ENCODE measurements at places on chromosomes 1 and 21.

DNA sequence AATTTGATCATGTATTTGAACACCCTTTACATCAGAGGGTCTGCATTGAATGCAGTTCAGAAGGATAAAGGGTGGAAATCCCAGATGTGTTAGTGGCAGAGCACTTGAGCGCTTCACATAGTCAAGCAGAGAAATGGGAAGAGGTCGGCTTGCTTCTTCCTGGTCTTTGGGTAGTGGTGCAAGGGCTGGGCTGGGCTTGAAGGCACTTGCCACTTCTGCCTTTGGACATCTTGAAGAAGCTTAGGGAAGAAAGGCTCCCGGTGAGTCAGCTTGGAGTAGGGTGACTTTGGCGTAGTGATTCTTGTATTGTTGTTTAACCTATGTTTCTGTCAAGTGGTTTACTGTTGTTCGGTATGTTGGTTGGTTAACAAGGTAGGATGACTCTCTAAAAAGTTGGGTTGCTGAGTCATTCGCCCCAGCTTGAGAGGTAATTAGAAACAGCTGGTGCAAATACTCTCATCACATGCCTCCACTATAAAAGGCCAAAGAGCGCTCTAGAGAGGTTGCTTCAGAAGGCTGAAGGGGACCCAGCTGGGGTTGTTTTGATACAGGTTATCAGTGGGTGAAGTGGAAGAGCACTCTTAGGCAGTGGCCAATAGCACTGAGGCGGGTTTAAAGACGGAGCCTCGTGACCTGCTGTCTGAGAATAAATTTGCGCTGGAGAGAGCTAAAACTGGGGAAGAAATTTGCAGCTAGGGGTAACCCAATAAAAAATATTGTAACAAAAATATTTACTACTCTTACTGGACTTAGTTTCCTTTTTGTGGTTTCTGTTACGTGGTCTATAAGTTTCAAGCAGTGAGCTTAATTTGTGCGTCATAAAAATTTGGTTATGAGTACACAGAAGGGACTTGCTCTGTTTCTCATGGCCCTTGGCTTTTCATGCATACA, 1.4 kb downstream of the BACH1 start:
- DNase-seq = peak; percentile 48

DNA sequence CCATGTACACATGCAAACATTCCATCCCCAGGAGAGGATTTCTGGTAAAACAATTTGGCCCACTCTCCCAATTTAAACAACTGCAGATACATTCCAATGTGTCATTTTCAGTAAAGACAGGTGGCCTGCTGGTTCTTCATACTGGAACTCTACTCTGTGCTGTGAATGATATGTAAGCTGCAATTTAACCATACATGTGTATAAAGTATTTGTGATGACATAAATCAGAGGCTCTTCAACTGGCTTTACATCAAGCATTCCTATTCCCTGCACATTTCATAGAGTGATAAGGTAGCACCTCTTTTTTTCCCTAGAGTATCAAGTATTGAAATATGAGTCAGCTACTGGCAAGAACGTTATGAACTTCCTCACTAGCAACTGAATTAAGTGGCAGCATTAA, 649.5 kb upstream of the ADGRL2 start:
- DNase-seq = no peak

DNA sequence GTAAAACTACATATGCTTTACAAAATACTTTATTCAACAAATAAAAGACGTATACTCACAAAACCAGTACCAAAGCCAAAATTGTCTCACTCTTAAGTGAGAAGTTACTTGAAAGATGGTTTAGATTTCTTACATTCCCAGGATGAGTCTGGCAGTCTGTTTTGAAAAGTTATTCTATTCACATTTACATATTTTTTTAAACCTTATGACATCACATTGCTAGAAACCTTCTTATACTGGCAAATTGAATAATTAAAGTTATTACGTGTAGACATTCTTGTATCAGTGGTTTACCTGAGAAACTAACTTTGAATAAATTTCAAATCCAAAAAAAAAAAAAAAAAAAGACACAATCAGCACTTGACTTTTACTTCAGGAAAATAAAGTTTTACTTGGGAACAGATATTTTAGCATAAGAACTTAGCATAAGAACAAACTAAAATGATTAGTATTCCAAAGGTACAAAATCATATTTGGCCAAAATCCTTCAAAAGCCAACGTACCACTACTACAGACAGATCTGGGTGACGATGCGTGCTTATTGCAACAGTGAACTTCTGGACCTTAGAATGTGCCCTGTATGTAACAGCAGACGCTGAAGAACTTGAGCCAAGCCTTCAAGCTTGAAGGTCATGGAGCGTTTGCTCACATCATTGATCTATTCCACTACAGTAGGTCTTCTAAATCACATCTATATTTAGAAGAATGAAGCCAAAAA, 2.5 kb downstream of the CDC42BPA start:
- no peak for DNase-seq

DNA sequence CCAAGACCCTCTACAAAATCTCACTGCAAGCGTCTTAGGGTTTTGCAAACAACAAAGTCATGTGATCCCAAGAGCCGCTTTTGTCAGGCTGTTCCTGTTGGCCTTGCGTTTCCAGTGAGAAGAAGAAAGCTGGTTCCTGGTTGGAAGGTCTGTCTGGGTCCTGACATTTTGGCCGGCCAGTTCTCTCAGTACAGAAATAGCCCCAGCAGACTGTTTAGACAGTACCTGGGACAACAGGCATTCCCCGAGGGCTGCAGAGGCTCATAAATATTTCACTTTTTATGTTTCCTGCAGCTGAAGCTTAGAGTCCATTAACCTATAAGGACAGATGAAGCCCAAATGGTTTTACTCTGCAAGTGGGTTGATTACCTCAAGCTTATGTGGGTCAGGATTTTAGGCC, 8.6 kb downstream of the GPR137B start:
- no peak for DNase-seq
